Epithelial cell of esophagus (primary cell): ENCODE measurements at places on chromosomes 13 and 19.
A peak's percentile ranks its signal among the peaks of the same experiment; 100 is the strongest.

DNA sequence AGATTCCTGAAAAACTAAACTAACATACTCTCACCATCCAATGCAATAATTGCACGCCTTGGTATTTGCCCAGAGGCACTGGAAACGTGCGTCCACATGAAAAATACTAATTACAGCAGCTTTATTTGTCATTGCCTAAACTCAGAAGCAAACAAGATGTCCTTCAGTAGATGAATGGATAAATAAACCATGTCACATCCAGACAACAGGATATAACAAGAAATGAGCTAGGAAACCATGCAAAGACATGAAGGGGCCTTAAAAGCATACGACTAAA is 25.0 kb downstream of the ELL start:
- DNase-seq = peak; percentile 88

DNA sequence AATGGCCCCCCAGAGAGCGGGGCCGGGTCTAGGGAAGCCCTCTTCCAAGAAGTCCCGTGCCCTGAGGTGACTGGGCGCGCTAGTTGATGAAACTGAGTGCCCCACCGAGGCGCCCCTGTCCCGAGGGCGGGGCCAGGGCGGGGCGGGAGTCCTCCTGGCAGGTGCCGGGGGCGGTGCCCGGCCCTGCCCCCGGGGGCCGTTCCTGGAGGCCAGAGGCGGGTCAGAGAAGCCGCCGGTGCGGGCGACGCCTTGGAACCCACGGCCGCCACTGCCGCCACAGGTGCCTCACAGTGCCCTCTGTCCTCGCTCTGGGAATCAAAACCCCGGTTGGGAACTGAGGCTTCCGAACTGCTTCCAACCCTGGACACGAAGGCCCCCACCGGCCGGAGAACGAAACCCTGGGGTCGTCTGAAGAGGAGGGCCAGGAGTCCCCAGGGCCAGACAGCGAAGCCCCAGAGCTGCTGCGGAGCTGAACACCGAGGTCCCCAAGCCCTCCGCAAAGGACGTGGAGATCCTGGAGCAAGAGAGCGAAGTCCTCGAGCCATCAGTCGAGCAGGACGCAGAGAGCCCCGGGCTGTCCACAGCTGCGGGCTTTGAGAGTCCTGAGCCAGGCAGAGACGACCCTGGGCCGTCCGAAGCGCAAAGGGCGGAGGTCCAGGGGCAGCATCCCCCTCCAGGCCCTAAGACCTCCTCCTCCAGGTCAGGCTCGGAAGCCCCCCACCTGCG is at the start of gene MISP3:
MISP3 (plus strand) TSS at position 252 of the 726 bp plus-strand sequence. CDS start 524 bp downstream, outside the sequence.
- no peak for DNase-seq

- DNase-seq = no peak
Measured at GRCh38 chr19:46080561-46080960, 39.8 kb upstream of the IGFL4 start.

- peak; percentile 41 for DNase-seq
Measured at GRCh38 chr19:3403489-3404323, 37.3 kb downstream of the NFIC start.

- DNase-seq = no peak
Measured at GRCh38 chr13:50115695-50116094, 100.5 kb downstream of the KCNRG start.

GRCh38 chr13:73072239-73072900 is 13.6 kb downstream of the KLF5 start:
- DNase-seq = no peak

DNA sequence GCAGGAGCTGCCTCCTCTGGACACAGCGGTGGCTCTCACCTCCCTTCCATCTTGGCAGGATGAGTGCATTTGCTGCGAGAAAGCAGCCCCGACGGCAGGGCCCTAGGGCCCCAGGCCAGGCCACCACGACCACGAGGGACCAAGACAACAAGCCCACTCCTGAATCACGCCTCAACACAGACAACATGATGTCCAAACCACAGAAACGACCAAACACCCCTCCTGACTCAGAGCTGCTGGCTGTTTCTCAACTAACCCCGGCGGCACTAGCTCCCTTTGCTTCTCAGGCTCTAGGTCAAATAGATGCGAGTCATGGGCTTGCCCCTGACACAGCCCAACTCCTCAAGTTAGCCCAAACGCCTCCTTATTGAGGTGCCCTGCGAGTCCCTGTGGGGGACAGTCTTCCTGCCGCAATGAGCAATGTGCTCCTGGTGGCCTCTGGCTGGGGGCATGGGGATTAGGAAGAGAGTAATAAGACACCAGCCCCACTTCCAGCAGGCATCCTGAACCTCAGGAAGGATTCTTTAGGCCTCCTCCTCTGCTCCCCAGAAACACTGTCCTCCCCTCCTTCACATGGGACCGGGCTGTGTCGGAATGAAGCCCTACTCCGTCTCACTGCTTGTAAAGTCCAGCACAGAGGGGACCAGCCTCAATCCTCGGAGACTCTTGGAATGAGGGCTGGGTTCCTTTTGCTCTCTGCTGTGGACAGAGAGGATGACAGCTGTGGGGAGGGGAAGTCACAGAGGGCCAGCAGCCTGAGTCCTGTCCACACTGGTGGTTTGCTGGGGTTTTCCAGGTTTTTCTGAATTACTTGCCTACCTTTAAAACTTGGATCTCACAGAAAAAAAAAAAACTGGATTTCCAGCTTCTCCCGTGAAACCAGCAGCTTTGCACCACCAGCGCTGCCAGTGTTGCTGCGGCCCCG is 6.9 kb upstream of the ATF5 start:
- peak; percentile 59 for DNase-seq

DNA sequence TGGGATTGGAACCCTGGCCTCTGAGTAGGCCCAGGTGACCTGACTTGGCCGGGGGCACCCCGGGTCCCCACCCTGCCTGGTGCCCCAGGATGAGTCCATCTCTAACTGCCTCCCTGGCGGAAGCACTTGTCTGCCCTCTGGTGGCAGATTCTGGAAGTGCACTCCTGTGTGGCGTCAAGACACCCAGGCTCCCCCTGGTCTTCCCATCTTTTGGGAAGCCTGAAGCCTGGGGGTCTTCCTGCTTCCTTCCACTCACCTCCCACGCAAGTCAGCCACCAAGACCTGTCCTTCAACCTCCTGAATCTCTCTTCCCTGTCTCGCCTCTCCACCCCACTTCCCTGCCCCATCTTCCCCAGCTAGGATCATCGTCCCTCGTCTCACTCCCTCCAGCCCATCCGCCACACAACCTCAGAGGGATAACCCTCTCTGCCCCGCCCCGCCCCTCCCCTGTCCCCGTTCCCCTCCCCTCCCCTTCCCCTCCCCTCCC is 7.4 kb downstream of the RABAC1 start:
- peak; percentile 73 for DNase-seq

- DNase-seq = no peak
Measured at GRCh38 chr19:10460714-10461046, 40.3 kb downstream of the PDE4A start.

- no peak for DNase-seq
Measured at GRCh38 chr13:93775027-93775426, 548.4 kb downstream of the GPC6 start.

GRCh38 chr13:108958013-108958376 is 328.6 kb downstream of the MYO16 start:
- no peak for DNase-seq

- DNase-seq = peak; percentile 30
Measured at GRCh38 chr13:113545455-113545930, 39.1 kb upstream of the TFDP1 start.

- DNase-seq = peak; percentile 92
Measured at GRCh38 chr13:45325806-45326205, 15.2 kb downstream of the TPT1 start.

DNA sequence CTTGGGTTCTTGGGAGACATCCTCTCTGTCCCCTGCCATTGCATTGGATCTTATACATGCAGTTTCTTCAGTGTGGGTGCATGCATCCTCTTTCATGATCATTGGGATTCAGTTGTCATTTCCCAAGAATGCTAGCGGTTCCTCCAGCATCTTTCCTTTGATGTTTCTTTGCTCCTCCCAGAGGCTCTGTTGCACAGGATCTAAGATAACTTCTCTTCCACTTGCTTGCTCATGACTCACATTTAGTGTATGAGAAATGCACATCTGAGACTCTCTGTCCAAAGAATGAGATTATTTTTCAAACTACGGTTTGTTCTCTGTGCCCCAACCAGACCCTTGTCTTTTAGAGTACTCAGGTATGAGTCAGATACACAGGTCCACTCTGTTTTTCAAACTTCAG is 197.1 kb downstream of the NDFIP2 start:
- peak; percentile 34 for DNase-seq
